SJCRH30 (cell line): ENCODE measurements at places on chromosomes 6 and 20. TPM values are rescaled to one million over a fixed set of nuclear protein-coding genes. Genes with fewer than 3 reads are reported as not detected.

DNA sequence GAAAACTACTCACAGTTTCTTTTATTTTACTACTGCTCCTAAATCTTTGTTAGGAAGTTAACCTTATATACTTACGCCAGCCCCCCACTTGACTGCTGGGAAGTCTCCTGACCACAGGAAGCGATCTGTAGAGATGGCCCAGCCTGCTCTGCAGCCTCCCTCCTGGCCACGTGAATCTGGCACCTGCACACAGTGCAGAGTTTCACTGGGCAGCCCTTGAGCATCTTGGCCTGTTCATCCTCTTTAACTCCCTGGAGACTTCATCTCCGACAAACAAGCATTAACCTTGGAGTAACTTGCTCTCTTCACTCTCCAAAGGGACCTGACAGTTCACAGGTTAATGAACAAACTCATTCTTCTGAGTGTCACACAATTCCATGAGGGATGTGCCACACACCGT lies 294.1 kb downstream of the BTBD9 start:
- no peak for DNase-seq

GRCh38 chr6:153787341-153787606 lies 251.8 kb upstream of the OPRM1 start:
- DNase-seq, result no peak

DNA sequence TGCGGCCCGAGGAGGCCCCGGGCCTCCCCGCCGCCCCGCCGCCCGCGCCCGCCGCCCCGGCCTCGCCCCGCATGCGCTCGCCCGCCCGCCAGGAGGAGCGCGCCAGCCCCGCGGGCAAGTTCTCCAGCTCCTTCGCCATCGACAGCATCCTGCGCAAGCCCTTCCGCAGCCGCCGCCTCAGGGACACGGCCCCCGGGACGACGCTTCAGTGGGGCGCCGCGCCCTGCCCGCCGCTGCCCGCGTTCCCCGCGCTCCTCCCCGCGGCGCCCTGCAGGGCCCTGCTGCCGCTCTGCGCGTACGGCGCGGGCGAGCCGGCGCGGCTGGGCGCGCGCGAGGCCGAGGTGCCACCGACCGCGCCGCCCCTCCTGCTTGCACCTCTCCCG lies 1.5 kb downstream of the FOXQ1 start:
- no peak for DNase-seq

The NINL gene
- 14.1 and 18.1 TPM in 2 replicates for total RNA-seq

The TFAP2A gene
- total RNA-seq, result 8.3 and 10.6 TPM in 2 replicates

DNA sequence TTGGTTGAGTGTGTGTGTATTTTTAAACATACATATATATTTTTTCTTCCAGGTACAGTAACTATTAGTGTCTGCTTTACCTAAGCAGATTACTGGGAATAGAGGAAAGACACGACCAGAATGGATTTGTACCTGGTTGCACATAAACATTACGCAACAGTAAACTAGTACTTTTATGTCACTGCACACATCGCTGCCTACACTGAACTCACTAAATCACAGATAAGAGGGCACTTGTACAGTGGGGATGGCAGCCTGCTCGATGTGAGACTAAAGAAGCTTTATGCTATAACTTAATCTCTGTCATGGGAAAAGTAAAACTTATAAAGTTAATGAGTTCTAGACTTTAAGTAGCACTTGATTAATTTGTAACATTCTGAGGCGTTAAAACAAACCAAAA lies 89.5 kb upstream of the SIM1 start:
- DNase-seq, result no peak
